ENCODE measurements at places on chromosomes 1 and 21.
A peak's percentile ranks its signal among the peaks of the same experiment; 100 is the strongest.

DNA sequence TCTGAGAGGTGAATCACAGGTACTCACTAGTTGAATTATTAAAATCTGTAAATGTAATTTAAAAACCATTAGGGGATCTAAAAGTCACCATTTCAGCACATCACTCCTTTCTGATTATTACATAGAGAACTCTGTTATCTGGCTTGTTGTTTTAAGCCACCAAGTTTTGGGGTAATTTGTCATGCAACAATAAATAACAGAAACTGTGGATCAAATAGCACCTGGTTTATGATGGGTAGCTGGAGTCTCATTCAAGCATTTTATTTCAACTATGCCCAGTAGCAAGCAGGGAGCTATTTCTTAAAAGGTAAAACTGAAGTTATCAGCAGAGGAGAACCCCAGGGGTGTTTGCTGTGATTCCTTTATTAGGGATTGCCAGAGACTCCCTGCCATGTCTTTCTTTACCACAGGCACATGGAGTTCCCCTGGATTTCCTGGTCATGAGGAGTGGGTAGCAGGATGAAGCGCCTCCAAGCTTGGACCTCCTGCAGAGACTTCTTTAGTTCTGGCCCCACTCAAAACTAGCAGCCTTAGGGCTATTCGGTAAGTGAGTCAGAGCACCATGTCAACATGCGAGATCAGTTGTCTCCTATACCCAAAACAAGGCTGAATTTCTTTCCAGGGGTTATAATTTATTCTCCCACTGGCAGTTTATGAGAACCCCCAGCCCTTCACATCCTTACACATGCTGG, 179.2 kb downstream of the GIPC2 start:
- no peak for DNase-seq

GRCh38 chr1:96329121-96329520, 392.5 kb upstream of the PTBP2 start:
- no peak for DNase-seq

DNA sequence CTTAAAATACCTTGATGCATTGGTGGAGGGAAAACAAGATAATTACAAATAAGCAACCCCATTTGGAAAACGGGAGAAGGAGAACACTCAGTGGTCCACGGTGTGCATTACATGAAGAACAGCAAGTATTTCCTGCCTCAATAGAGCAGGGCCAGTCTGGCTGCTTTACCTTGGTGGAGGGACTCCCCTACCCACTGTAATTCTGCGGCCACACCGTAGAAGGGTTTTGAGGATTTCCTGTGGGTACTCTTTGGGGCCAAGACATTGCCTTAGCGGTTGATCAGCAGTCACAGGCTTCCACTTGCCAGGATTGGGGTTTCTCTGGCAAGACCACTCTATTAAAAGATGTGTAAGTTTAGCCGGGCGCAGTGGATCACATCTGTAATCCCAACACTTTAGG, 16.3 kb upstream of the TMEM54 start:
- no peak for DNase-seq

- DNase-seq = no peak
Measured at GRCh38 chr1:7236844-7237515, 451.7 kb downstream of the CAMTA1 start.

DNA sequence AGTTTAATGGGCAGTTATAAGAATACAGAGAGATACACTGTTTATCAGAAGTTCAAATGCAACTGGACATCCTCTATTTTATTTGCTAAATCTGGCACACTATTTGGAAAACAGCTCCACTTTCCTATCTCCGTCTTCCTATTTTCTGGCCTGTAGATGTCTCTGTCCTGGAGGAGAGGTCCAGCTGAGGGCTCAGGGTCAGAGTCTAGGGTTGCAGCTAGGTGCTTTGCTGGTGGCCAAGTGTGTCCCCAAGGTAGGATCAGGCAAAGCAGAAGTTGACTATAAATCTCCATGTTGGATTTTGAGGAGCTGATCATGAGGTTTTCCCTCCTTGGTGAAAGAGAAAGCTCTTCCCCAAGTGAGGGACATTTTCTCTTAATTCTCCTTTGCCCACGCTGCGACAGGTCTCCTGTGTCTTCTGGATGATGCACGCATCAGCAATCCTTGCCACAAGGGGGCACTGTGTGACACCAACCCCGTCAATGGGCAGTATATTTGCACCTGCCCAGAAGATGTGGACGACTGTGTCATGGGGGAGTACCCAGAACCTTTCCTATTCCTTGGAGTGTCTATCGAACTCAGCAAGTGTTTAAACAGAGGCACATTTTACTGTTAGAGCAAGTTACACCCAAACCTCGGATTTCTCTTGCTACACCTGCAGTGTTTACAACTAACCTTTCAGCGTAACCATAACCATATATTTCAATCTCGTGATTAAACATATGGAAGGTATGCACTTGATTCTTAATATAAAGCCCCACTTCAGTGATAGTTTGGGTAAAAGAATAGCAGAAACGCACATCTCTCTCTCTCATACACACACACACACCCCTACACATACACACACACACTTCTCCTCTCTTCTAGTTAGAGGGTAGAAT, 10.2 kb downstream of the ADAM30 start:
- DNase-seq = peak; percentile 10

- DNase-seq = no peak
Measured at GRCh38 chr1:92315766-92316599, 17.1 kb downstream of the RPAP2 start.

- DNase-seq = no peak
Measured at GRCh38 chr1:216614011-216614934, 109.0 kb downstream of the ESRRG start.

GRCh38 chr1:150981805-150982712, at the start of gene ANXA9:
Gene ANXA9 (plus strand): TSS chr1:150982292. CDS start chr1:150983106, 814 bp downstream.
- DNase-seq = no peak

GRCh38 chr1:32533792-32534327, 5.4 kb upstream of the ZBTB8A start:
- DNase-seq = no peak

GRCh38 chr1:33180226-33180910, 1.5 kb downstream of the TRIM62 start:
- peak; percentile 44 for DNase-seq

DNA sequence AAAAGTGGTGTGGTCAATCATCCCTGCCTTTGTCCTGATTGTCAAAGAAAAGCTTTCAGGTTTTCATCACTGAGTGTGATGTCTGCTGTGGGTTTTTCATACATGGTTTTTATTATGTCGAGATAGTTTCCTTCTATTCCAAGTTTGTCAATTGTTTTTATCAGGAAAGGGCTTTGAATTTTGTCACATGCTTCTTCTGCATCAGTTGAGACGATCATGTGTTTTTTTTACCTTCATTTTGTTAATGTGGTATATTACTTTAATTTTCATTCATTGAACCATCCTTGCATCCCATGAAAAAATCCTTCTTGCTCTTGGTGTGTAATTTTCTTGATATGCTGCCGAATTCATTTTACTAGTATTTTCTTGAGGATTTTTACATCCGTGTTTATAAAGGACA, 15.5 kb downstream of the PRKCZ start:
- no peak for DNase-seq
